Stimulated activated CD8-positive, alpha-beta memory T cell treated with anti-CD3 and anti-CD28 coated beads, Interleukin-4, amount 100 ng/mL, for 1 hour (primary cell): ENCODE measurements at places on chromosomes 3 and 15.

- DNase-seq = no peak
Measured at GRCh38 chr15:52485290-52485689, 43.4 kb downstream of the MYO5A start.

GRCh38 chr15:100090411-100090810, 251.4 kb downstream of the ADAMTS17 start:
- DNase-seq = no peak

GRCh38 chr15:67095912-67096311, 30.5 kb downstream of the SMAD3 start:
- no peak for DNase-seq

GRCh38 chr3:24604215-24604614, 109.6 kb upstream of the THRB start:
- no peak for DNase-seq

DNA sequence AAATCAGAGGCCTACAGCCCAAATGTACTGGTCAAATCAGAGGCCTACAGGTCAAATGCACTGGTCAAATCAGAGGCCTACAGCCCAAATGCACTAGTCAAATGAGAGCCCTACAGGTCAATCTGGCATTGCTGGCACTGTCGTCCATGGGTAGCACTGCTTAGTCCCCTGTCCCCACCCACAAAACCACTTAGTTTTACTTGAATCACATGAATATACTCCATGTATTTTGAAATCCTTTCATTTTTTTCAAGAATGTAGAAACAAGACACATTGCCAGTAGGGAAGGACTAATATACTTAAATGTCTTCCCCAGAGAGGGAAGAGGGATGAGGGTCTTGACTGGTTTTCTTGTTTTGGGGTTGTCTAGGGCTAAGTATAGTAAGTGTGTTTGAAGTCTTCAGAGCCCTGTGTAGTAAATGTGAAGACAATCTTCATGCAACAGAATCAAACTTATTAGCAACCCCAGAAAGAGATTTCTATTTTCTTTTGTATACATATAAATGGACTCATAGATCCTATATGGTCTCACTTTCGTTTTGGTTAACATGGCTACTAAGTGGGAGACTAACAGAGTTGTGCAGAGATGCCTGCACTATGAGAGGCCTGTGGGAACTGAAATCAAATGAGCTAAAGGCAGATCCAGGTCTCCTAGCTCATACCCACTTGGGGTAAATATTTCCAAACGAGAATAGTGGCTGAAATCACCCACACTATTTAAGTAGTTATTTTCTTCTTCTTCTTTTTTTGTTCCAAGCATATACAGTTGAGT, 38.3 kb upstream of the DCUN1D1 start:
- DNase-seq = no peak

DNA sequence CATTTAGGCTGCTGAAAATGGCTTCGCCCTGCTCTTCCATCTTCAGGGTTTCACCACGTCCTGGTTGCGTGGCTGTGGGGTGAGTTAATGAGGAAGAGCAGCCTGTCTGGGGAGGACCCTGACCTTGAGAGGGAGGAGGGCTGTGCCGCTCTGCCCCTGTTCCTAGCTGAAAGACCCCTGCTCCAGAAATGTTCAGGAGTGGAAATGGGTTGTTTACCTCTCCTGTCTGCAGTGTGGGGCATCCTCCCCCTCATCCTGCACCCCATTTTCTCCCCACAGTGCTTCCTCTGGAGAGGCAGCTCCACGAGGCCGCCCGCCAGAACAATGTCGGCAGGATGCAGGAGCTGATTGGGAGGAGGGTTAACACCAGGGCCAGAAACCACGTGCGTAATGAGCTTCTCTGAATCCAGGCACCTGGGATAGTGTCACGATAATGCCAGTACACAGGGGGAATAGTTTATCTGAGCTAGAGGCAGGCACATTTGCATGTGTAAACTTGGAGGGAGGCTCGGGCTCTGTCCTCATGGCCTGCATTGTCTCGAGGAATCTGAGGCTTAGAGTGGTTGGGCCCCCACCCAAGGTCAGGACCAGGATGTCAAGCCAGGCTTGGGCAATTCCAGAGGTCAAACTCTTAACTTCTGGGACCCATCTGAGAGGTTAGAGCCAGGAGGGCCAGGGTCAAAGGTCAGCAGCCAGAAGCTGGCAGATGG, 4.0 kb downstream of the ANKDD1A start:
- DNase-seq = no peak

GRCh38 chr15:47991357-47991756, 129.4 kb upstream of the SLC24A5 start:
- DNase-seq = no peak

DNA sequence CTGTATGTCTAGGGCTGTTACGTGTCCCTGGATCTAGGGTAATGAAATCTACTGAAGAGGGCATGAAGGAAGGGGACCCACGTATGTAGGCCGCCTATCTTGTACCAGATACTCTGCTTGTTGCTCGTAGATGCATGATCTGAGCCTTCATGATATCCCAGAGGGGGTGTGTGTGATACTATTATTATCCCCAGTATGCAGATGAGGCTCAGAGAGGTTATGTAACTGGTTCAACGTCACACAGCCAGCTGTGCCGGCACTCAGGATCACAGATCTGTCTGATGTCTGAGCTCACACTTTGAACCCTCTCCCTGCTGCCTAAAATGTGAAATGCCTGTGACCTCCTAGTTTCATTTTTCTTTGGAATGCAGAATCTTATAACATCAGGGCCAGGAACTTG, 36.2 kb upstream of the SEC13 start:
- no peak for DNase-seq

DNA sequence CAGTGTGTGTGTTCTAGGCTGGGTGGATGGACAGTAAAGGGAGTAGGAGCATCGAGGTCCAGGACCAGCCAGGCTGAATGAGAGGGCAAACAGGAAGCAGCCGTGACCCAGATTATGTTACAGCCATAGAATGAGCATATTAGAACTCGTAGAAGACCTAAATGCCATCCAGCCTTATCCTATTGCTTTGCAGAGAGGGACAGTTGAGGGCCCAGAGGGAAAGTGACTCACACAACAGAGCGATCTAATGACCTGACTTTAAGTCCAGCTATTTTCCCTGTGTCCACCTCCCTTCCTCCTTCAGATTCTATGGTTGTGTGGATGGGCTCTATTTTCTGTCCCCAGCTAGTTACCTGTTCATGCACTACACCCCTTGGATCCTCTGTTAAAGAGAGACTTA, 634.1 kb upstream of the TBL1XR1 start:
- DNase-seq = no peak
